Large intestine (tissue), 12 donors: ENCODE measurements at places on chromosomes 13 and 19. TPM values are rescaled to one million over a fixed set of nuclear protein-coding genes. Genes with fewer than 3 reads are reported as not detected.

Gene UPF3A
- 94.1 TPM for polyA plus RNA-seq

Gene IGFL1
- polyA plus RNA-seq = not detected

Gene LGALS14
- not detected for polyA plus RNA-seq

Gene PSG2
- polyA plus RNA-seq = not detected

- no peak overlapping the region for H3K4me3 ChIP-seq
- no peaks in the 10 kb centered on the region for H3K27me3 ChIP-seq
- H3K4me1 ChIP-seq = no peaks in the 10 kb centered on the region
- H3K36me3 ChIP-seq = no peaks in the 10 kb centered on the region
- no peak overlapping the region for H3K27ac ChIP-seq
- DNase-seq = peak; percentile 20
Observed at GRCh38 chr13:32902874-32903273, 113.3 kb upstream of the KL start.

DNA sequence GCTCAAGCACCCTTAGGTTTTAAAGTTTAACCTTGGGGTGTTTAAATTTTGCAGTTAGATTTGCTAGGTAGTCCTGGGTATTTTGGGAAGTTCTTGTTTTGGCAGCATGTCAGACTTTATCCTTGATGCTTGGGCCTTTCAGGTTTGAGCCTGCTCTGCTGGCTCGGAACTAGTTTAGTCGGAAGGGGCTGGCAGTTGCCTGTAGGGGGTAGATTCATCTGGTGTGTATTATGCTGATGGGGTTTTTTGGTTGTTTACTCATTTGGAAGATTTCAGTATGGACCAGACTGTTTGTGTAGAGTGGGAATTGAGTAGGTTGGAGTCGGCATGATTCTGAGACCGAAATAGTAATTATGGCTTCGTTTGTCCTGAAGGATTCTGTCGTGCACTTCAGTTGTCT is 15.1 kb downstream of the ILF3 start:
- H3K36me3 ChIP-seq = peaks cover 50% of the 10 kb centered on the region
- H3K27ac ChIP-seq = no peak overlapping the region

DNA sequence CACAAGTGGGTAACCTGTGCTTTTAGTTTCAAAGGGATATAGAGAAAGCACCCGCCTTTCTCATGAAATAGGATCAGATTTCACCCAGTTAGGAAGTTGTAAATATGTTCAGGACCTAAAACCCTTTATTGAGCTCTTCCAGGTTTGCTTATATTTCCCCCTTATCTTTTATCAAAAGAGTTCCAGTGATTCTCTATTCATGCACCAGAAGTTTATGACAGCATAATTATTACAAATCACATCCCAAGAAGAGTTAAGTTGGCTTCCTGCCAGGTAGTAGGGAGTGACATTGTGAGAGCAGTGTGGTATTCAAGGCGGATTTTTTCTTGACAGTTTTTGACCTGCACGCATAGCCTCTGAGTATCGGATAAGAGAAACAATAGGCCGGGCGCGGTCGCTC is 190.3 kb downstream of the STK24 start:
- H3K36me3 ChIP-seq = peaks cover 21% of the 10 kb centered on the region
- no peaks in the 10 kb centered on the region for H3K4me1 ChIP-seq
- no peak overlapping the region for H3K4me3 ChIP-seq
- H3K27ac ChIP-seq = no peak overlapping the region

- H3K4me1 ChIP-seq = no peaks in the 10 kb centered on the region
- DNase-seq = no peak
Observed at GRCh38 chr13:85373322-85373721, 425.9 kb downstream of the SLITRK6 start.

DNA sequence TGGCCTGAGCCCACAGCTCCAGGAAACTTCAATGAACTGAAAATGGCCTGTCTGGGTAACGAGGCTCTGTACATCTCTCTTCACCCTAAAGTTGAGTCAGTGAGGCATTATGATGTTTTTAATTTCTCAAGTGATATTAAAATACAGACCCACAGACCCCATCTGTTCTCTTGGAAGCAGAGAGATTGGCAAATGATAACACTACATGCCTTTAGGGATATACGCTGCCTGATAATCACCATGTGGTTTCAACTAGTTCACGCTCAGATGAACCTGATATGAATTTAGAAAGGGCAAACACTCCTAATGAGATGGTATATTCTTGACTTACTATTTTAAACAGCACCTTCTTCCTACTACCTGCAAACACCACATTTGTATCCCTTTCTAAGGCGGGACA is 127.5 kb downstream of the RFC3 start:
- DNase-seq = no peak
- H3K27ac ChIP-seq = no peak overlapping the region
- H3K4me3 ChIP-seq = no peak overlapping the region
- no peaks in the 10 kb centered on the region for H3K27me3 ChIP-seq
- H3K4me1 ChIP-seq = no peaks in the 10 kb centered on the region

DNA sequence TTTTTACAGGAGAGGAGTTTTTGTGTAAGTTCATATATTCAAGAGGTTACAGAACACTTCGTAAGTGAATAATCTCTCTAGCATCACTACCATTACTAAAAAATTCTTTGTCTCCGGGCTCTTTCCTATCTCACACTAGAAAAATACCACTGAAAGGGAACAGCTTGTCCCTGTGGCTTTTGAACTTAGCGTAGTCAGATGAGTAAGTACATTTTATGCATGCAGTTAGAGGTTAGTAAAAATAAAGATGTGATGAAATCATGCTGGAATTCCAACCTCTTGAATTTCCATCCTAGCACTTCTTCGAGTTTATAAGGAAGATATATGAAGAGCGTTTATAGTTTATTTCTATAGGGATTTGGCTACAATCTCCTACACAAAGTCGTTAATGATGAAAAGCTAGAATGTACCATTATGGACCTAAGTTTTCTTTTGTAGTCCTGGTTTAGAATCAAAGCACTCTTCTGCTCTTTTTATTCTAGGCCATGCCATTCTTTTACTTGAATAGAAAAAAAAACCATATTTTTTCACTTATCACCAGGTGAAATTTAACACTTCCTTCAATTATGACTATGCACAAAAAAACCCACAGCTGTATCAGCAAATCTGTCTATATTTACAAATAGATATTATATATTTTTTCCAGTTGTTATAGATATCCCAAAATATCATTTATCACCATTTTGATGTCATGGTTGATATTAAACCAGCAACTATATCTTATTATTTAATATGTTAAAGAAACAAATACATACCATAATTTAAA is 139.9 kb upstream of the PCDH9 start:
- H3K27me3 ChIP-seq = no peaks in the 10 kb centered on the region
- no peak overlapping the region for H3K27ac ChIP-seq
- H3K4me3 ChIP-seq = no peak overlapping the region

GRCh38 chr19:2089727-2090053 is 6.4 kb downstream of the MOB3A start:
- peaks cover 5% of the 10 kb centered on the region for H3K4me1 ChIP-seq
- peaks cover 7% of the 10 kb centered on the region for H3K36me3 ChIP-seq
- H3K27ac ChIP-seq = no peak overlapping the region

- no peaks in the 10 kb centered on the region for H3K4me1 ChIP-seq
- H3K27ac ChIP-seq = peak overlapping the region; percentile 21
- H3K4me3 ChIP-seq = no peak overlapping the region
- H3K27me3 ChIP-seq = no peaks in the 10 kb centered on the region
Observed at GRCh38 chr13:107203146-107203847, 635.4 kb upstream of the ARGLU1 start.

- no peaks in the 10 kb centered on the region for H3K36me3 ChIP-seq
- no peak for DNase-seq
- no peak overlapping the region for H3K4me3 ChIP-seq
- H3K27ac ChIP-seq = no peak overlapping the region
- no peaks in the 10 kb centered on the region for H3K27me3 ChIP-seq
Observed at GRCh38 chr13:74773248-74773647, 639.0 kb upstream of the KLF12 start.

GRCh38 chr13:109272595-109273325 is 513.6 kb downstream of the IRS2 start:
- H3K27ac ChIP-seq = no peak overlapping the region
- H3K27me3 ChIP-seq = peaks cover 3% of the 10 kb centered on the region
- no peaks in the 10 kb centered on the region for H3K36me3 ChIP-seq
- no peak for DNase-seq

GRCh38 chr13:112697756-112698655 is 8.2 kb downstream of the ATP11A start:
- H3K36me3 ChIP-seq = peaks cover 20% of the 10 kb centered on the region
- H3K27ac ChIP-seq = no peak overlapping the region
- H3K4me3 ChIP-seq = no peak overlapping the region
- no peaks in the 10 kb centered on the region for H3K27me3 ChIP-seq
- peaks cover 29% of the 10 kb centered on the region for H3K4me1 ChIP-seq
